ENCODE measurements at places on chromosomes 7 and 10. TPM values are rescaled to one million over a fixed set of nuclear protein-coding genes. Genes with fewer than 3 reads are reported as not detected.

DNA sequence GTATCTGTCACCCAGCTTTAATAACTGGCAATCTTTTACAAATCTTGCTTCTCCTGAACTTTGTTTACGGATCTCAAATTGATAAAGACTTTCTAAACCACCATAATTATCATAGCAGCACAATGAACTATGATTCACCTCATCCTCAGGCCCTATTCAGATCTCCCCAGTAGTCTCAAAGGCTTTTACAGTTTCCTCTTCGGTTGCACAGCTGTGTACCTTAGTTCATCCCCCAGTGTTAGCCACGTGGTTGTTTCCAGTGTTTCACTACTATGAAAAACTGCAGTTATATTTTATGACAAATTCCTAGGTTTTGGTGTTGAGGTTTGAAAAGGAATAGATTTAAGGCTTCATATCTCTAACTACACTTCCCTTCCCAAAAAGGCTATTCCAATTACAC lies 24.9 kb downstream of the PAXIP1 start:
- H3K27me3 ChIP-seq = no peaks in the 10 kb centered on the region
- H3K27ac ChIP-seq = no peak overlapping the region
- no peak for DNase-seq
- H3K4me3 ChIP-seq = no peak overlapping the region
- peaks cover 10% of the 10 kb centered on the region for H3K36me3 ChIP-seq

- no peaks in the 10 kb centered on the region for H3K36me3 ChIP-seq
- peak overlapping the region; percentile 83 for H3K27ac ChIP-seq
Measured at GRCh38 chr7:91263384-91264045, 718 bp upstream of the FZD1 start.

PSD gene
- 1.0 TPM for total RNA-seq

PRTFDC1 gene
- total RNA-seq = 11.4 TPM

GRCh38 chr7:73613954-73614735 lies 10.2 kb downstream of the MLXIPL start:
- H3K4me3 ChIP-seq = no peak overlapping the region
- no peak for DNase-seq
- H3K36me3 ChIP-seq = no peaks in the 10 kb centered on the region
- H3K27ac ChIP-seq = no peak overlapping the region
- peaks cover 5% of the 10 kb centered on the region for H3K27me3 ChIP-seq

GRCh38 chr7:98204670-98205069 lies 6.6 kb upstream of the BHLHA15 start:
- no peaks in the 10 kb centered on the region for H3K4me1 ChIP-seq
- no peak overlapping the region for H3K27ac ChIP-seq
- H3K4me3 ChIP-seq = no peak overlapping the region
- no peaks in the 10 kb centered on the region for H3K27me3 ChIP-seq
- H3K36me3 ChIP-seq = no peaks in the 10 kb centered on the region

IFIT1 gene
- total RNA-seq = 15.2 TPM

NUTM2A gene
- 1.0 TPM for total RNA-seq

GRCh38 chr7:12975412-12975811 lies 288.0 kb downstream of the ARL4A start:
- H3K36me3 ChIP-seq = no peaks in the 10 kb centered on the region
- H3K27ac ChIP-seq = no peak overlapping the region
- no peaks in the 10 kb centered on the region for H3K4me1 ChIP-seq

- H3K27ac ChIP-seq = no peak overlapping the region
- no peaks in the 10 kb centered on the region for H3K27me3 ChIP-seq
- H3K4me3 ChIP-seq = no peak overlapping the region
- DNase-seq = no peak
Measured at GRCh38 chr10:9878383-9878782, 1139.3 kb upstream of the CELF2 start.

DNA sequence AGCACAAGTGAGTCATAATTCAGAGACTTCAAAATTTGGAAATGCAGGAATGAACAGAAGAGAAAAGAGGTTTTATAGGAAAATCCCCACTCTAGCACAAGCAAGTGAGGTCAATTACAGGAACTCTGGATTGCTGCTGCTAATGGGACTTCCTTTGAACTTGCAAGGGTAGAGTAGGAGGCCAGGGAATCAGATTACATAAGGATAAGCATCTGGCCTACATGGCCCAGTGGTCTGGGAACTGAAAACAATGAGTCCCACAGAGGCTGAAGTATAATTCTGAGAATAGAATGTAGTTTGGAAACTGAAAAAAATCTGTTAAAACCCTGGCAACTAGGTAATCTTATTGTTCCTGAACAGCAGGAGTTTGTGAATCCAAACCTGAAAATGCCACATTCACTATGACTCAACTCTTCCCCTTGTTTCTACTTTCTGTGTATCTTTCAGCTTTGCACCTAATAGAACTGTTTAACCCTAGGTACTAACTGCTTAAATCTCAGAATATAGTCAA lies 66.5 kb downstream of the CTNNA3 start:
- H3K27me3 ChIP-seq = no peaks in the 10 kb centered on the region
- H3K27ac ChIP-seq = no peak overlapping the region
- no peak overlapping the region for H3K4me3 ChIP-seq
- DNase-seq = no peak
- no peaks in the 10 kb centered on the region for H3K4me1 ChIP-seq

GRCh38 chr7:77439572-77439971 lies 23.4 kb upstream of the GSAP start:
- H3K4me3 ChIP-seq = no peak overlapping the region
- H3K4me1 ChIP-seq = peaks cover 38% of the 10 kb centered on the region
- no peak overlapping the region for H3K27ac ChIP-seq
- DNase-seq = peak; percentile 61

MMD2 gene
- not detected for total RNA-seq

GRCh38 chr10:128563387-128563786 lies 437.2 kb upstream of the MKI67 start:
- no peak overlapping the region for H3K4me3 ChIP-seq
- no peak overlapping the region for H3K27ac ChIP-seq
- H3K4me1 ChIP-seq = no peaks in the 10 kb centered on the region
- DNase-seq = no peak

CASTOR2 gene
- total RNA-seq = 8.4 TPM

DNA sequence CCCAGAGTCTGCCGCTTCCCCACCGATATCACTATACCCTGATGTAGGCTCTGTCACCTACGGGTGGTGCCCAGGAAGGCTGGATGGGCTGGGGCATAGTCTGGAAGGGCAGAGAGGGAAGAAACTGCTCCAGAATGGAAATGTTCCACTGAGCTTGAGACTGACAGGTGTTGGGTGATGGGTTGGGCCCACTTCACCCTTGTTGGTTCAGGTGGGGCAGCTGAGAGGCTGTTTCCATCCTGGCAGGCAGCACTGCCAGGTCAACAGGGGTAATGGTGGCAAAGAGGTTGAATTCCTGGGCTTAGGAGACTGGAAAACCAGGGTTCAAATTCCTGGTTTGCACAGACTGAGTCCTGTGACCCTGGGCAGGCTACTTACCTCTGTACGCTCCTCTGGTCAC lies 28.5 kb upstream of the FRAT2 start:
- H3K36me3 ChIP-seq = no peaks in the 10 kb centered on the region
- DNase-seq = no peak
- H3K4me3 ChIP-seq = no peak overlapping the region
- no peak overlapping the region for H3K27ac ChIP-seq
- no peaks in the 10 kb centered on the region for H3K27me3 ChIP-seq

- peaks cover 15% of the 10 kb centered on the region for H3K4me1 ChIP-seq
- H3K4me3 ChIP-seq = peak within 1 kb of the TSS; percentile 81
- peak within 1 kb of the TSS; percentile 95 for H3K27ac ChIP-seq
- no peaks in the 10 kb centered on the region for H3K27me3 ChIP-seq
- DNase-seq = peak; percentile 95
Measured at GRCh38 chr10:80078448-80079311, at the start of gene TMEM254. Gene TMEM254, plus strand, starts transcription at chr10:80078665. Its CDS starts 35 bp downstream, at chr10:80078700.

DNA sequence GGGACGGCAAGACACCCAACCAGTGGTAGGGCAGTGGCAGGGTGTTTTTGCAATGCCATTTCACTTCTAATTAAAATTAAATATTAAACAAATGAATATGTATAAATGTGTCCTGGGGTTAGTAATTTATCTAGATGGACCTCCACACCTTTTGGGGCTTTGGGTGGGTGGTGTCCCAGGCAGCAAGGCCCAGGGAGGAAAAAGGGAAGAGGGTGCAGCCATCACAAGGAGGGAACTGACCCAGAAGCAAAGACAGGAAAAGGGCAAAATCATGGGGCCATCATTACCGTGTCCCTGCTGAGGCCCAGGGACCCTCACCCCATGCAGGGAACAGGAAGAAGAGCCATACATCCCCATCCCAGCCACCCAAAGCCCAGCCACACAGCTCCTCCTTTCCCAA lies 204.6 kb downstream of the GRID1 start:
- H3K27me3 ChIP-seq = no peaks in the 10 kb centered on the region
- H3K36me3 ChIP-seq = no peaks in the 10 kb centered on the region
- H3K27ac ChIP-seq = no peak overlapping the region
- no peak for DNase-seq
- no peaks in the 10 kb centered on the region for H3K4me1 ChIP-seq

DNA sequence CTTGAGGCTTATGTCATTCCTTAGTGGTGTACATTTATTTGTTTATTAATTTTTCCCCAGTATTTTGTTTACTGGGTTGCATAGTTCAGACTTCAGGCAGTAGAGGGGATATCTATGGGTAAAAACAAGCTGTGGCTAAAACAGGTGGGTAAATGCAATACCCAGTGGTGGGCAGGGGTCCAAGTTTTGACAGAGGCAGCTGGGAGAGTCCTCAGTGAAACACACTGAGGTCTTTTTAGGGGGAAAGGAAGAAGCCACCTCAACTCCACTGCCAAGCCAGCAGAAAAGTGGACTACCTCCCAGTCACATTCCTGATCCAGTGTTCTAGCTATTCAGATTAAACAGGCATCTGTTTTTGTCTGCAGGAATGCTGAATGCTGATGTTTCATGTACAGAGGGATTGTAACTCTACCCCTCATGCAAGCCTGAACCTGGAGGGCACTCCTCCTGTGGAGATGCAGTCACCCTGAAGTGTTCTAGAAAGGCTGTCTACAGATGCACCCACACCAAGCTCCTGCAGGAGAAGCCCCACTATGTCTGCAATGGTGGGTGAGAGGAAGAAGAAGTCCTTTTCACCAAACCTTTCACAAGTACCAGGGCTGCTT lies 757.8 kb downstream of the INHBA start:
- H3K36me3 ChIP-seq = no peaks in the 10 kb centered on the region
- no peak overlapping the region for H3K4me3 ChIP-seq
- H3K4me1 ChIP-seq = no peaks in the 10 kb centered on the region
- no peaks in the 10 kb centered on the region for H3K27me3 ChIP-seq
- H3K27ac ChIP-seq = no peak overlapping the region
- no peak for DNase-seq

NEUROG3 gene
- not detected for total RNA-seq

- H3K27me3 ChIP-seq = no peaks in the 10 kb centered on the region
- H3K4me1 ChIP-seq = peaks cover 15% of the 10 kb centered on the region
- no peaks in the 10 kb centered on the region for H3K36me3 ChIP-seq
- H3K27ac ChIP-seq = no peak overlapping the region
- H3K4me3 ChIP-seq = no peak overlapping the region
Measured at GRCh38 chr10:593901-594457, 95.5 kb downstream of the DIP2C start.

- H3K27ac ChIP-seq = no peak overlapping the region
- no peaks in the 10 kb centered on the region for H3K27me3 ChIP-seq
- H3K4me3 ChIP-seq = no peak overlapping the region
- no peak for DNase-seq
Measured at GRCh38 chr10:77022671-77023070, 614.9 kb downstream of the KCNMA1 start.

PTF1A gene
- total RNA-seq = not detected

GRCh38 chr10:6089334-6090219 lies 743 bp downstream of the RBM17 start:
- peak overlapping the region; percentile 41 for H3K27ac ChIP-seq
- DNase-seq = peak; percentile 64
- no peaks in the 10 kb centered on the region for H3K27me3 ChIP-seq
- no peaks in the 10 kb centered on the region for H3K36me3 ChIP-seq

CALML5 gene
- total RNA-seq = not detected

DNA sequence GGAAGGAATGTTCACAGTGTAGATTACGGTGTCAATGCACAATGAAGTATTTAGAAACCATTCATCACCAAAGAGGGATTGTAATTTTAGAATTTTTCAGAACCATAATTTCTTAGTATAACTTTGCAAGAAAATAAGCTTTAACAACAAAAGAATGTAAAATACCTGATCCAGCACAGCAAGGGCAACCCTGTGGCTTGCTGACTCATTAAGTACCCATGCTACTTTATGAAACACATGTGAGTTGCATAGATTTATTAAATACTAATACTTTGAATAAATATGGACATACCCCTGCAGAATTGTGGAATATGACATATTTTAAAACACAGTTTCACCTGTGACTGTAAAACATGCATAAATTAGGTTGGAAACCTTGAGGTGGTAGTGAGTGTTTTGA lies 281.3 kb downstream of the ZNF248 start:
- no peak overlapping the region for H3K4me3 ChIP-seq
- no peaks in the 10 kb centered on the region for H3K4me1 ChIP-seq
- H3K36me3 ChIP-seq = no peaks in the 10 kb centered on the region
- H3K27me3 ChIP-seq = no peaks in the 10 kb centered on the region
- H3K27ac ChIP-seq = no peak overlapping the region

DNA sequence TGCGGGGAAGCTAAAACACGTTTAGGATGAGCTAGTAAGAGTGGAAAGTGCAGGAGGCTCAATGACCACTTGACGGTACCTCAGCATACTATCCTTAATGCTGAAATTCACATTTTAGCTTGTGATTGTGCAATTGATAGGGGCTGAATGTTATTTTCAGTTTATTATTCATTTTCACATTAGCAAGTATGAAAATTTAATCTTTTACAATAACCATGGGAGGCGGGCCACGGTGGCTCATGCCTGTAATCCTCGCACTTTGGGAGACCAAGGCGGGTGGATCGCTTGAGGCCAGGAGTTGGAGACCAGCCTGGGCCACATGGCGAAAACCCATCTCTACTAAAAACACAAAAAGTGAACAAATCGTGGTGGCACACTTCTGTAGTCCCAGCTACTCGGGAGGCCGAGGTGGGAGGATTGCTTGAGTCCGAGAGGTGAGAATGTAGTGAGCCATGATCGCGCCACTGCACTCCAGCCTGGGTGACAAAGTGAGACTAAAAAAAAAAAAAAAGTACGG lies 22.0 kb upstream of the ANLN start:
- peak overlapping the region; percentile 75 for H3K4me3 ChIP-seq
- H3K27ac ChIP-seq = no peak overlapping the region
- DNase-seq = no peak
- H3K4me1 ChIP-seq = peaks cover 12% of the 10 kb centered on the region
- no peaks in the 10 kb centered on the region for H3K36me3 ChIP-seq
- H3K27me3 ChIP-seq = peaks cover 9% of the 10 kb centered on the region

DNA sequence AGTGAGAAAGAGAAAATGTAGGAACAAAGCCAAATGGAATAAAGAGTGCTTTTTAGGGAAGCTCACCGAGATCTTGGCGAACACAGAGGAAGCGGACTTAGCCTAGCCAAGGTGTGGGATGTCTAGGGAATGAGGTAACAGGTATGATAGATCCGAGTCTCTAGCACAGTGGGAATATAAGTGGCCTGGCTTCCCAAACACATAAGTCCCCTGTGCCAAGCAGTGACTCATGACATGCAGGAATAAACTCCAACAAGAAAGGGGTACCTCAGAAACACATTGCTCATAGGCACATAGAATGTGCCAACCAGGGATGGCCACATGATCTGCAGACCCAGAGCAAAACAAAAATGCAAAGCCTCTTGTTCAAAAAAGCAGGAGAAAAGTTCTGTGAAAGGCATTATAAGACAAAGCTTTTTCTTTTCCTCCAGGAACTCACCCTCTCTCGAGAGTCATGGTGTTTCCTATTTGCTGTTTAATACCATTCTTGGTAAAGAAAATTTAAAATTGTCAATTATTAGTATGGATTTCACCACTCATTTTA lies 542.5 kb downstream of the GATA3 start:
- DNase-seq = no peak
- no peak overlapping the region for H3K4me3 ChIP-seq
- no peaks in the 10 kb centered on the region for H3K36me3 ChIP-seq
- no peak overlapping the region for H3K27ac ChIP-seq
- no peaks in the 10 kb centered on the region for H3K4me1 ChIP-seq
- H3K27me3 ChIP-seq = no peaks in the 10 kb centered on the region
